ENCODE measurements at places on chromosomes 2 and 18. TPM values are rescaled to one million over a fixed set of nuclear protein-coding genes. Genes with fewer than 3 reads are reported as not detected.

DNA sequence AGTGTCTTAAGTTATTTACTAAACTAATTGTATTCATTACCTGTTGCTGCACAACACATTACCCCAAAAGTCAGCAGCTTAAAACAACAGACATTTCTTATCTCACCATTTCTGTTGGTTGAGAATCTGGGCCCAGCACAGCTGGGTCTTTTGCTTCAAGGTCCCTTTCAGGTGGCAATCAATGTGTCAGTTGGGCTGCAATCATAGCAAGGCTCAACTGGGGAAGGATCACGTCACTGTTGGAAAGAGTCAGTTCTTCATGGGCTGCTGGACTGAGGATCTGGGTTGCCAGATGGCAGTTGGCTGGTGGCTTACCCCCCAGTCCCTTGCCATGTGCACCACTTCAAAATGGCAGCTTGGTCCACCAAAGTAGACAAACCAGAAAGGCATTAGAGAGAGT, 261.2 kb downstream of the SUCLG1 start:
- DNase-seq = no peak
- no peaks in the 10 kb centered on the region for H3K4me1 ChIP-seq
- no peak overlapping the region for H3K4me3 ChIP-seq
- no peak overlapping the region for H3K27ac ChIP-seq
- H3K36me3 ChIP-seq = no peaks in the 10 kb centered on the region

DNA sequence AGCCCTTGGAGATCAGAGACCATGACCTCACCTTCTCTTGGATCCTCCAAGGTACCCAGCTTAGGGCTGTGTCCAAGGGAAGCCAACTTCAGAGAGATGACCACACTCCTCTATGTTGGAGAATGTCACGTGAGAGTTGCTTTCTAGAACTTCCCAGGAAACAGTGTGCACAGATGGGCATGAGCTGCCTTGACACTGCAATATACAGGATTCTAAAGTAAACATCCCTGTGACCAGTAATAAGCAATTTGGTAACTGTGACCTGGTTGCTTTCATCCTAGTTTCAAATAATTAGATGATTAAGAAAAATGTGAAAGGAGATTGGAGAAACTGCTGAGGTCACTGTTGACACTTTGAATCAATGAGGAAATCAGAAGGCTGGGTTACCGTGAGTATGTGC, 181.1 kb upstream of the EPAS1 start:
- no peak for DNase-seq
- H3K4me3 ChIP-seq = no peak overlapping the region

The SLC9A2 gene
- not detected for total RNA-seq

GRCh38 chr2:108309903-108310302, 21.2 kb downstream of the SULT1C2 start:
- no peaks in the 10 kb centered on the region for H3K4me1 ChIP-seq
- H3K27me3 ChIP-seq = no peaks in the 10 kb centered on the region
- H3K4me3 ChIP-seq = no peak overlapping the region
- no peak for DNase-seq
- H3K27ac ChIP-seq = no peak overlapping the region
- H3K36me3 ChIP-seq = no peaks in the 10 kb centered on the region

- H3K36me3 ChIP-seq = no peaks in the 10 kb centered on the region
- no peaks in the 10 kb centered on the region for H3K27me3 ChIP-seq
- DNase-seq = no peak
- H3K4me1 ChIP-seq = no peaks in the 10 kb centered on the region
- no peak overlapping the region for H3K27ac ChIP-seq
Observed at GRCh38 chr2:100537918-100538317, 24.9 kb upstream of the PDCL3 start.

The UGT1A7 gene
- total RNA-seq = not detected

The NAT8 gene
- not detected for total RNA-seq

GRCh38 chr2:104866883-104867812, 13.2 kb downstream of the POU3F3 start:
- no peaks in the 10 kb centered on the region for H3K36me3 ChIP-seq
- no peaks in the 10 kb centered on the region for H3K27me3 ChIP-seq
- no peak overlapping the region for H3K27ac ChIP-seq
- no peaks in the 10 kb centered on the region for H3K4me1 ChIP-seq
- H3K4me3 ChIP-seq = no peak overlapping the region

- no peak overlapping the region for H3K4me3 ChIP-seq
- no peaks in the 10 kb centered on the region for H3K27me3 ChIP-seq
- no peaks in the 10 kb centered on the region for H3K36me3 ChIP-seq
- H3K27ac ChIP-seq = no peak overlapping the region
- H3K4me1 ChIP-seq = peaks cover 2% of the 10 kb centered on the region
- DNase-seq = no peak
Observed at GRCh38 chr2:237403024-237403882, 10.7 kb downstream of the COL6A3 start.

The CFAP65 gene
- total RNA-seq = not detected

- no peak overlapping the region for H3K4me3 ChIP-seq
- H3K27me3 ChIP-seq = no peaks in the 10 kb centered on the region
- no peaks in the 10 kb centered on the region for H3K36me3 ChIP-seq
Observed at GRCh38 chr2:136236019-136236418, 118.1 kb upstream of the CXCR4 start.

The TUBA4B gene
- total RNA-seq = not detected

The PROKR1 gene
- total RNA-seq = not detected

DNA sequence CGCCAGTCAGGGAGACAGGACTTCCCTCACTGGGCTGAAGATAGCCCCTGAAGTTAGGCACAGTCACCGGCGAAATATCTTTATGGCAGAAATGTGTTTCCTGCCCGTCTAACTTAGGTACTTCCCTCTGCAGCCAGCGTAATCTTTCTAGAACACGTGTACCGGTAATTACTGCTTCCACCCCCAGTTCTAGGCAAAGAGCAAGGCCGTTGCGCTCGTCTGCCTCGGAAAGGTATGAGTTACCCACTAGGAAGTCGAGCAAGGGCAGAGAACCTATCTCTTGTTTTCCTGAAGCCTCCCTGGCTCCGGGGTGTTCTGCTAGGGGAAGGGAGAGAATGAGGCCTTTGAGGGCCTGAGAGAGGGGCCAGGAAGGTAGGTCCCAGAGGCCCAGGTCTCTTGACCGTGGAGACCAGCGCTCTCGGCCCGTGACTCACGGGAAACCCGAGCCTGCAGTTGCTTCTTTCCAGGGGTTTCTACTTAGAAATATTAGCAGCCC, 70.0 kb downstream of the TWSG1 start:
- H3K4me1 ChIP-seq = no peaks in the 10 kb centered on the region
- peaks cover 3% of the 10 kb centered on the region for H3K36me3 ChIP-seq
- no peaks in the 10 kb centered on the region for H3K27me3 ChIP-seq
- DNase-seq = no peak
- H3K4me3 ChIP-seq = no peak overlapping the region

- no peaks in the 10 kb centered on the region for H3K27me3 ChIP-seq
- H3K27ac ChIP-seq = no peak overlapping the region
- no peak overlapping the region for H3K4me3 ChIP-seq
- H3K36me3 ChIP-seq = no peaks in the 10 kb centered on the region
- DNase-seq = no peak
Observed at GRCh38 chr2:29425866-29426265, 310.7 kb downstream of the CLIP4 start.

DNA sequence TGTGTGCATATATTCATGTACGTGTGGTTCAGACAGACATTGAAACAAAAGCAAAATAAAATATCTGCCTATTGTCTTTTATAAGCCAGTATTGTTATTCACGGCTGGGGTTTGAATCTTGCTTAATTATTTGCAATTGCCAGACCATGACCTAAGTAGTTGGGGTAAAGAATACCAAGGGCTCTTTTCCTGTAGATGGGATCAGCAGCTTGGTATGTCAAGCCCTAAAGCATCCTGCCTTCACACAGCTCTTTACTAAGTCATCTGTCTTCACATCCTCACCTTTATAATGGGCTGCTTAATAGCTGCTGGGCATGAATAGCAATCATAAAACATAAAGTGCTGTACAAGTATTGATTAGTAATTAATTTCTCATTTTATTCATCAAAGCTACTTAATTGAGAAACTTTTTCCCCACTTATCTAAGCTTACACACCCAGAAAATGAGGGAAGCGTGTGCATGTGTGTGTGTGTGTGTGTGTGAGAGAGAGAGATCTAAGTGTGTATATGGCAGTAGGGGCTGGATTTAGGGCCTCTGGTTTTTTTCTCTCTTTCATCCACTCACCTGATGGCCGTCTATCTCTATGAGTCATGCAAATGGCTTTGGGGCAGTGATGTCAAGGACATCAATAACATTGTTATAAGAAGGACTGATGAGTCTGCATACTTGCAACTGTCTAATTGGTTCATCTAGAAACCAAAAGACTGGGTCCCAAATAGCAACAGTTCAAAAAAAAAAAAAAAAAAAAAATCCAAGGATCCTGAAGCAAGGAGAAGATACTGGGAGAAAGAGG, 244.1 kb upstream of the TNP1 start:
- H3K4me3 ChIP-seq = no peak overlapping the region
- H3K4me1 ChIP-seq = peaks cover 3% of the 10 kb centered on the region
- no peaks in the 10 kb centered on the region for H3K36me3 ChIP-seq
- DNase-seq = no peak
- H3K27ac ChIP-seq = peak overlapping the region; percentile 57

The TMEM200C gene
- total RNA-seq = 0.15 TPM

GRCh38 chr2:226995625-226996041, 159.8 kb downstream of the RHBDD1 start:
- no peak overlapping the region for H3K27ac ChIP-seq
- H3K4me1 ChIP-seq = no peaks in the 10 kb centered on the region
- H3K4me3 ChIP-seq = no peak overlapping the region
- no peaks in the 10 kb centered on the region for H3K27me3 ChIP-seq

- H3K27ac ChIP-seq = no peak overlapping the region
- no peak overlapping the region for H3K4me3 ChIP-seq
- H3K36me3 ChIP-seq = no peaks in the 10 kb centered on the region
- no peak for DNase-seq
- H3K4me1 ChIP-seq = no peaks in the 10 kb centered on the region
Observed at GRCh38 chr2:118265873-118266455, 177.7 kb downstream of the INSIG2 start.

DNA sequence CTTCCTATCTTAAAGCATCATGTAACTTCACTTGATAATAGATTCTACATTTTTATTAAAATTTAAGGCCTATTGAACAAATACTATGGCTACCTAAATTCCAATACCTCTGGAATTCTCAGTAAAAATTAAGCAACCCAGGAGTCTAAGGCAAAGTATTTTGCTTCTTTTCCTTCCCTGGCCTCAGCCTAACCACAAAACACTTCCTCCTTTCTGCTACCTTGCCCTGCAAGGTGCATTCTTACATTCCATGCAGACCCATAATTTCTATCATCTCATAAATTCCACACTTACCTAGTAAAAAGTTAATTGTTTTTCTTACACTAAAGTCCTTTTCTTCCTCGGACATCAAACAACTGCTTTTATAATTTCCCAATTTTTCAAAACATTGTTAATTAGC, 3.7 kb downstream of the MBOAT2 start:
- no peak for DNase-seq
- no peaks in the 10 kb centered on the region for H3K36me3 ChIP-seq
- H3K27ac ChIP-seq = no peak overlapping the region
- H3K4me1 ChIP-seq = no peaks in the 10 kb centered on the region
- H3K4me3 ChIP-seq = no peak overlapping the region

GRCh38 chr2:39715822-39716221, 50.1 kb downstream of the TMEM178A start:
- H3K36me3 ChIP-seq = no peaks in the 10 kb centered on the region
- no peaks in the 10 kb centered on the region for H3K27me3 ChIP-seq
- no peak overlapping the region for H3K27ac ChIP-seq
- H3K4me1 ChIP-seq = peaks cover 1% of the 10 kb centered on the region

DNA sequence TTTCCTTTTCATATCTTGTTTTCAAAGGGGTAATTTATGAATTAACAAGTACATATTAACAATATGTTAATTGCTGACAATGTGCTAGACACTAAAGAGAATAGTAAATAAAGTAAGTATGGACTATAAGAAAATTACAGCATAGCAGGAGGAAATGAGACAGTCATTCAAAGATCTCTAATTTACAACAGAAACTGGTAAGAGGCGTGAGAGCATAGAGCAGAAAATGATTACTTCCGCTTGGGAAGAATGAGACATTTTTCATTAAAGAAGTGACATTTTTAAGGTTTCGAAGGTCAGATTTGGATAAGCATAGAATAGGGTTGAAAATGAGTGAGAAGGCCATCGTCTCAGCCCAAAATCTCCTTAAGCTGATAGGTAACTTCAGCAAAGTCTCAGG, 184.4 kb upstream of the SESTD1 start:
- no peak overlapping the region for H3K27ac ChIP-seq
- H3K36me3 ChIP-seq = no peaks in the 10 kb centered on the region
- H3K4me3 ChIP-seq = no peak overlapping the region
- DNase-seq = no peak

DNA sequence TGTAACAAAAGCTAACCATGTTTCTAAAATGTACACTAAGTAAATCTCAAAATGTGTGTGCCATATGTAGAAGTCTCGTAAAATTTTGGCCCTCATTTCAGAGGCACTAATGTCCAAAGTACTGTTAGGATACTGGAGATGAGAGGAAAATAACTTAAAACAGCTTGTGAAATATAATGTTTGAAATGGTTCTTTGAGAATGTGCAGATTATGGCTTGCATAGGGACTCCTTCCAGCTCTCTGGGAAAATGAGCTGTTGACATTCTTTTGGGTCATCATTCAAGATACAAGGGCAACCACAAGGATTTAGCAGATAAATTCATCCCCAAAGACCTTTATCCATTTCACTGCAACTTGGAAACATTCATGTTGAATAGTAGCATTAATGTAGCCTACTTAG, 38.1 kb upstream of the OTX1 start:
- H3K27me3 ChIP-seq = no peaks in the 10 kb centered on the region
- no peaks in the 10 kb centered on the region for H3K4me1 ChIP-seq
- no peak for DNase-seq

DNA sequence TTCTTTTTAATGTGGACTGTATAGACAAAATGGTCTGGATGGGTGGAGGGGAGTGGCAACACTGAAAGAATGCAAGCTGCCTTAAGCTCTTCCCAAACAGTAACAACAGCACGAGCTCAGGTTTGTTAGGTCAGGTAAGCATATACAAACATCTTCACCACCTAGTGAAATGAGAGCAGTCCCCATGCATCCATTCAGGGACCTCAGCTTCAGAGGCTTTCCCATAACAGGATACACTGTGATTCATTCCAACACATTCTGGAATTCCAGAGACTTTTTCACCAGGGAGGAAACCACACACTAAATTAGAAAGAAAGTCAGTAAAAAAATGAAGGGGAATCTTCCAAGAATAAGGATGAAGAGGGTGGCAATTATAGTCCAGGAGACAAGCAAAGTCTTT, 50.4 kb upstream of the BZW1 start:
- H3K27me3 ChIP-seq = no peaks in the 10 kb centered on the region
- no peaks in the 10 kb centered on the region for H3K36me3 ChIP-seq
- no peak for DNase-seq
- peaks cover 4% of the 10 kb centered on the region for H3K4me1 ChIP-seq
- H3K27ac ChIP-seq = no peak overlapping the region

DNA sequence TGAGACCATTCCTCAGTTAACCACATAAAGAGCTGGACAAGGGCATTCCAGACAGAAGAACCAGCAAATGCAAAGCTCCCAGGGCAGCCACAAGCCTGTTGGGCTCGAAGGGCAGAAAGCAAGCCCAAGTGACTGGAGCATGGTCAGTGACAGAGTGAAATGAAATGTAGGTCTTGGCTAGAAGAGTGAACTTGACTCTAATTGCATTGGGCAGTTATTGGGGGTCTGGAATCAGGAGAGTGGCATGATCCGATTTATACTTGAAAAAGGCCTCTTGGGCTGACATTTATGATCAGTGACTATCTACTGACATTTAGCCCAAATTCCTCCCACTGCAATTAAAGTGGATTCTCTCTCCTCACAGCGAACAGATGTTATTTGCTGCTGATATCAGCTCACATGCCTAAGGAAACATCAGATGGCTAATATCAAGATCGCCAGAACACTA, 152.5 kb upstream of the KLF7 start:
- no peak for DNase-seq
- no peaks in the 10 kb centered on the region for H3K4me1 ChIP-seq
- no peaks in the 10 kb centered on the region for H3K36me3 ChIP-seq
- H3K27ac ChIP-seq = no peak overlapping the region

Measured in aorta (tissue), 5 donors.